ENCODE measurements at places on chromosomes 6 and 20.

- H3K36me3 ChIP-seq: no peaks in the 10 kb centered on the region
- no peak for DNase-seq
- H3K4me1 ChIP-seq: no peaks in the 10 kb centered on the region
- H3K4me3 ChIP-seq: no peak overlapping the region
- no peaks in the 10 kb centered on the region for H3K27me3 ChIP-seq
Observed at GRCh38 chr6:35248300-35248699, 11.2 kb upstream of the ZNF76 start.

DNA sequence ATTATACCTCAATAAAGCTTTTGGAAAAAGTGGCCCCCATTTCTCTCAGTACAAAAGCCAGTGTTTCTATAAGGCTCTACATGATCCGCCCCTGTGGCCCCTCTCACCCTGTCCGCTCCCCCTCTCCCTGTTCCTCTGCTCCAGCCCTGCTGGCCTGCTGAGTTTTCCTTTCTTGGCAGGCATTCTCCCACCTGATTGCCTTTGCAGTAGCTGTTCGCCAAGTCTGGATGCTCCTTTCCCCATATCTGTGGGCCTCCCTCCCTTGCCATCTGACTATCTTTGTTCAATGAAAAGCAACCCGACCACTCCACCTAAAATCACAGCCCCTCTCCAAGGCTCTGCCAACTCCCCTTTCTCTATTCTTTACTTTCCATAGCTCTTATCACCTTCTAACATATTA lies 33.2 kb downstream of the CDH22 start:
- DNase-seq: no peak
- no peak overlapping the region for H3K4me3 ChIP-seq
- peaks cover 8% of the 10 kb centered on the region for H3K27me3 ChIP-seq
- H3K27ac ChIP-seq: no peak overlapping the region
- no peaks in the 10 kb centered on the region for H3K4me1 ChIP-seq

DNA sequence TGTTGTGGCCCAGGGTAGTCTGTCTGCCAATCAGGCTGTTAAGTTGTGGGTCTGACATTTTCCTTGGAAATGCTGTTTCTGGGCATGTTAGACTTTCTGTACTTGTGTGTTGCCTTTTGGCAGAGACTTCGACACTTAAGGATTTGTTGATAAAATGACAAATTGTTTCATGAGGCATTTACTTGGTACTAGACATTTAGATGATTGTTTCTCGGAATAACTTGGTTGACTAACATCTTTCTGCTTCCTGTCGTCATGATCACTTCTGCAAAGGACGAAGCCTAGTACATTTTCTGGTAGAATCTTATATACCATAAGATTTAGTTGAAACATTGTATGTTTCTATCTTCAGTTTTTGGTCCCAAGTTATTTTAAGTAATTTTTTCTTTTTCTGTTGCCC lies 34.1 kb downstream of the UTRN start:
- no peak overlapping the region for H3K4me3 ChIP-seq
- no peak for DNase-seq
- H3K27me3 ChIP-seq: no peaks in the 10 kb centered on the region
- no peaks in the 10 kb centered on the region for H3K36me3 ChIP-seq

DNA sequence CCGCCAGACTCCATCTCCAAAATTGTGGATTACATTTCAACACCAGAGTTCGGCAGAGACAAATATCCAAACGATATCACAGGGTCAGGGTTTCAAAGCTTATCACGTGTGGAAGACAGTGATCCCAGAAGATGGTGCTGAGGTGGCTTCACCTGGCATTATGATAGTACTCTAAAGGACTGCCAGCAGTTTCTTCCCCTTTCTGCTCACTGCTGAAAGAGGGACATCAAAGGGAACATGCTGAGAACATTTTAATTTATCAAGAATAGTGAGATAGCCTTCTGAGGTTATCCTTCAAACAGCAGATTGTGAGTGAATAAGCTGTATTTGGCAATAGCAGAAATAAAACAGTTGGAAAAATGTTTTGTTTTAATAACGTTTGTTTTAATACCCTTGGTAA lies 79.7 kb downstream of the FIG4 start:
- H3K4me1 ChIP-seq: no peaks in the 10 kb centered on the region
- H3K36me3 ChIP-seq: no peaks in the 10 kb centered on the region
- no peak overlapping the region for H3K27ac ChIP-seq
- H3K4me3 ChIP-seq: no peak overlapping the region
- DNase-seq: no peak
- H3K27me3 ChIP-seq: no peaks in the 10 kb centered on the region

GRCh38 chr6:142332393-142333098 lies 30.7 kb downstream of the ADGRG6 start:
- no peaks in the 10 kb centered on the region for H3K36me3 ChIP-seq
- no peaks in the 10 kb centered on the region for H3K27me3 ChIP-seq
- DNase-seq: no peak
- H3K27ac ChIP-seq: no peak overlapping the region
- no peaks in the 10 kb centered on the region for H3K4me1 ChIP-seq

GRCh38 chr20:13765299-13765698 lies 19.4 kb downstream of the ESF1 start:
- H3K27ac ChIP-seq: no peak overlapping the region
- H3K4me3 ChIP-seq: no peak overlapping the region
- no peak for DNase-seq
- H3K4me1 ChIP-seq: no peaks in the 10 kb centered on the region

DNA sequence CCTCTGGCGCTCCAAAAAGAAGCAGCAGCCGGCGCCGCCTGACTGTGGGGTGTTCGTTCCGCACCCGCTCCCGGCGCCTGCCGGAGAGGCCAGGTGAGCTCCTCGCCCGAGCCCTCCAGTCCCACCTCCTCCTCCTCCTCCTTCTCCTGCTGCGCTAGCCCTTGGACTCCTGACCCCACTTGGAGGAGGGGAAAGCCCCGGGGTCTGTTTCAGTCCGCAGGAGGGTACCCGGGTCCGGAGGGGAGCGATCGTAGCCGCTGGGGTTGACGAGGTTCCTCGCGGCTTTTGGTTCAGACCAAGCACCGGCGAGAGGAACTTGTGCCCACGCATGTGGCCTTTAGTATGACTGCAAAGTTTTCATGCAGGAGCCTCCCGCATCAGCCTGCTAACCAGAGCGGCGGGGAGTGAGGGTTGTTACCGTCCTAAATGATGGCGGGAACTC lies 493 bp downstream of the CRYBG1 start:
- peak overlapping the region; percentile 3 for H3K4me3 ChIP-seq
- no peak overlapping the region for H3K27ac ChIP-seq
- peaks cover 17% of the 10 kb centered on the region for H3K4me1 ChIP-seq
- H3K36me3 ChIP-seq: no peaks in the 10 kb centered on the region
- DNase-seq: no peak
- peaks cover 6% of the 10 kb centered on the region for H3K27me3 ChIP-seq

DNA sequence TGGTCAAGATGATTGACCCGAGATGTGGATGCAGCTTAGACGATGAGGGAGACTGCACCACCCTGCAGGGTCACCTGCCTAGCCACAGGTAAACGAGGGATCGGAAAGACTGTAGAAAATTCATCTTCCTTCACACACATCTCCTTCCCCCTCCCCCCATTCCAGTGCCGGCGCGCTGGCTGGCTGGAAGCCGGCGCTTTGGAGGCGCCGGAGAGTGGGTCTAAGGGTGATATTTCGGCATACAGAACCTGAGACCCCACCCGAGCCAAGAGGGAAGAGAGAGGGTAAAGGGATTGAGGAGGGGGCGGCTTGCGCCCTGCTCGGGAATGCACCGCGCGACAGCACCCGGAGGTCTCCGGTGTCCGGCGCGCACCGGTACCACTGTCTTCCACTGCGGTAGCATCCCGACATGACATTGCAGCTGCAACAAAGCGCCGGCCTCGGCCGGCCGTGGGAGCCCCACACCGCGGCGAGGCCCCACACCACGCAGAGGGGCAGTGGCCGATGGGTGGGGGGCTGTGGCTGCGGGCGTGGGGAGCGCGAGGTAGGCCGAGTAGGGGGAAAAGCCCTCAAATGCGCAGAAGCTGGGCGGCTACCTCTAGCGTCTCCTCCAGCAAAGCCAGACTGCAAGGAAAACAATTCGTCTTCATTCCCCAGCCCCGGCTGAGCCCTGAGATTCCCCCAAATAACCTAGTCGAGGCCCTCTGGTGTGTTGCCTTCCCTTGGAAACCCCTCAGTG lies 984 bp downstream of the TNFRSF21 start:
- DNase-seq: peak; percentile 2
- no peaks in the 10 kb centered on the region for H3K36me3 ChIP-seq
- H3K4me1 ChIP-seq: peaks cover 12% of the 10 kb centered on the region
- H3K27me3 ChIP-seq: no peaks in the 10 kb centered on the region

GRCh38 chr6:52310932-52311331 lies 26.4 kb upstream of the MCM3 start:
- no peaks in the 10 kb centered on the region for H3K27me3 ChIP-seq
- H3K27ac ChIP-seq: no peak overlapping the region
- DNase-seq: no peak
- no peaks in the 10 kb centered on the region for H3K36me3 ChIP-seq

DNA sequence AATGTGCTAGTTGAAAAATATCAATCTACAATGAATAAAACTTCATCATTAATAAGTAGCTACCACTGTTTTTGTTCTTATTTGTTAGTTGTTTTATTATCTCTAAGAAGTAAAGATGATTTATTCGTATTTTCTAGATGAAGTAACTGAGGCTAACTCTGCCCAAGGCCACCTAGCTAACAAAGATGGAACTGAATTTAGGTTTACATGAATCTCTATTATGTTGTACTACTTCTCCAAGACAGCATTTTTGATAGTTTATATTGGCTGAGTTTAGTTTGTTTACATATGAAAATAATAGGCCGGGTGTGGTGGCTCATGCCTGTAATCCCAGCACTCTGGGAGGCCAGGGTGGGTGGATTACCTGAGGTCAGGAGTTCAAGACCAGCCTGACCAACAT lies 121.5 kb downstream of the NCOA3 start:
- peaks cover 47% of the 10 kb centered on the region for H3K36me3 ChIP-seq
- H3K4me3 ChIP-seq: no peak overlapping the region

DNA sequence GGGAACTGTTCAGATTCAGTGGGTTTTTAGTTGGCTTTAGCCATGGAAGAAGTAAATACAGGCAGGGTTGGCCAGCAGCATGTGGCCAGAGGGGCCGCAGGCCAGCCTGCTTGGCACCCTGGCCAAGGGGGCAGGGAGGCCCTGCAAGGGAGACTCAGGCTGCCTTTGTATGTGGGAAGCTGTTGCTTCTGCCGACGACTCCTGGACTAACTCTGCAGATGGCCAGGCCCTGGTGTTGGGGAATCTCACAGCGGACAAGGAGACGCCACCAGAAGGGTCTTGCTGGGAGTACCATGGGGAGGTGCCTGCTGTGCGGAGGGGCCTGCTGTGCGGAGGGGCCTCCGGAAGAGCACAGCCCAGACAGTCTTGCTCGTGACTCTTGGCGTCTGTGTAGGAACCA lies 25.2 kb downstream of the PYGB start:
- H3K4me3 ChIP-seq: no peak overlapping the region
- no peaks in the 10 kb centered on the region for H3K4me1 ChIP-seq
- DNase-seq: no peak
- no peak overlapping the region for H3K27ac ChIP-seq

GRCh38 chr20:62233684-62234083 lies 4.6 kb upstream of the OSBPL2 start:
- peaks cover 9% of the 10 kb centered on the region for H3K4me1 ChIP-seq
- no peak for DNase-seq
- no peaks in the 10 kb centered on the region for H3K27me3 ChIP-seq
- no peaks in the 10 kb centered on the region for H3K36me3 ChIP-seq
- H3K27ac ChIP-seq: no peak overlapping the region

GRCh38 chr20:19259141-19259591 lies 46.7 kb downstream of the SLC24A3 start:
- H3K27me3 ChIP-seq: no peaks in the 10 kb centered on the region
- no peaks in the 10 kb centered on the region for H3K4me1 ChIP-seq
- H3K27ac ChIP-seq: no peak overlapping the region
- H3K4me3 ChIP-seq: no peak overlapping the region
- no peaks in the 10 kb centered on the region for H3K36me3 ChIP-seq

- no peaks in the 10 kb centered on the region for H3K36me3 ChIP-seq
- no peaks in the 10 kb centered on the region for H3K27me3 ChIP-seq
- no peak for DNase-seq
- H3K4me3 ChIP-seq: no peak overlapping the region
- H3K27ac ChIP-seq: no peak overlapping the region
Observed at GRCh38 chr20:12056839-12057238, 139.1 kb downstream of the BTBD3 start.

GRCh38 chr20:13546497-13547131 lies 92.1 kb downstream of the TASP1 start:
- no peak overlapping the region for H3K4me3 ChIP-seq
- H3K27ac ChIP-seq: no peak overlapping the region
- no peaks in the 10 kb centered on the region for H3K4me1 ChIP-seq
- H3K36me3 ChIP-seq: no peaks in the 10 kb centered on the region
- H3K27me3 ChIP-seq: no peaks in the 10 kb centered on the region

DNA sequence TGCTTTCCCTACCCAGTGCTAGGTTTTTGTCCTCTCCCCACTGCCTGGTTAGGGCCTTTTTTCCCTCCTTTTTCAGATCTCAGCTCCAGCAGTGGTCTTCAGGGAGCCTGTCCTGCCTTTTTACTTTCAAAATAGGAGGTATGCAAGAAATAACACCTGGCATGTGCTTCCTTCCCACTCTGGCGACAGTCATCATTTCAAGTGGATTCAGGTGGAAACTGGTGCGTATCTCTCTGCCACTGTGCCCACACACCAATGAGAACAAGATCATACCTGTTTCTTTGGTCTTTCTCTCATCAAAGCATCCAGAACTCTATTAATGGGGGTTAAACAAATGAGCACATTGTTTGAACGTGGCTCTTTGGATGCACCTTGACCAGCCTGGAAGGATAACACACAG lies 95.7 kb upstream of the GGTLC1 start:
- H3K36me3 ChIP-seq: no peaks in the 10 kb centered on the region
- H3K27ac ChIP-seq: no peak overlapping the region
- no peaks in the 10 kb centered on the region for H3K4me1 ChIP-seq
- H3K27me3 ChIP-seq: no peaks in the 10 kb centered on the region

DNA sequence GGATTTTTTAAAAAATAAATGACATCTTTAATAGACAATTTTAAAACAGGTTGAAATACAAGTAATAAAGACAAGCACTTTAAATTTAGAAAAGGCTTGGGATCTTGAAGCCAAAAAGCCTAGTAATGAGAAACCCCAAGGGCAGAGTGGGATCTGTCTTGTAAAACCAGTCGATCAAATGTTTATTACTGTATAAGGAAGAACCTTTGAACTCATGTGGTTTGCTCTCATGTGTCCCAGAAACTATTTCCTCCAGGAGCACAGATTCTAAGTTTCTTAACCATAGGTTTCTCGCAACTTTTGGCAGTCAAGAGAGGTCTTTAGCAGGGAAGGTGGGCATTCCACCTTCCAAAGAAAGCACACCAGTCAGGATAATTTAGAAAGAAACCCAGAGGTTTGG lies 541.7 kb upstream of the BTBD3 start:
- no peak overlapping the region for H3K4me3 ChIP-seq
- no peak for DNase-seq
- H3K4me1 ChIP-seq: no peaks in the 10 kb centered on the region
- H3K27ac ChIP-seq: no peak overlapping the region
- no peaks in the 10 kb centered on the region for H3K36me3 ChIP-seq
- no peaks in the 10 kb centered on the region for H3K27me3 ChIP-seq

DNA sequence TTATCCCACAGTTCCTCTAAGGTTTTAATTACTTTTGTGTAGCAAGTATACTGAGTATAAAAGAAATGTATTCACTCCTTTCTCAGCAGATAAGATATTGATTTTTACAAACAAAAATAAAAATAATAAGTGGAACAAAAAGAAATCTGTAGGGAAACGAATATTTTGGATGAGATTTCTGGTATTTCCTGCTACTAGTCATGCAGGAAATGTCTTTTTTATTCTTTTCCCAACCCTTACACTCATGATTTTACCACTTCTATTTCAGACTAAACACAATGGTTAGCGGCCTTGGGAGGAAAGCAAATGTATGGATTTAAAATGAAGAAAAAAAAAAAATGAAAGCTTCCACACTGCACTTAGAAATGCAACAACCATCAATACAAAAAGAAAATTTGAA lies 580.5 kb upstream of the MARCKS start:
- no peak overlapping the region for H3K4me3 ChIP-seq
- no peaks in the 10 kb centered on the region for H3K27me3 ChIP-seq
- no peaks in the 10 kb centered on the region for H3K4me1 ChIP-seq
- DNase-seq: no peak
- no peaks in the 10 kb centered on the region for H3K36me3 ChIP-seq

Data from CD4-positive, alpha-beta memory T cell (primary cell).